ENCODE measurements at places on chromosomes 1 and 21.

GRCh38 chr1:180184041-180184440, 29.4 kb downstream of the QSOX1 start:
- no peak for DNase-seq

DNA sequence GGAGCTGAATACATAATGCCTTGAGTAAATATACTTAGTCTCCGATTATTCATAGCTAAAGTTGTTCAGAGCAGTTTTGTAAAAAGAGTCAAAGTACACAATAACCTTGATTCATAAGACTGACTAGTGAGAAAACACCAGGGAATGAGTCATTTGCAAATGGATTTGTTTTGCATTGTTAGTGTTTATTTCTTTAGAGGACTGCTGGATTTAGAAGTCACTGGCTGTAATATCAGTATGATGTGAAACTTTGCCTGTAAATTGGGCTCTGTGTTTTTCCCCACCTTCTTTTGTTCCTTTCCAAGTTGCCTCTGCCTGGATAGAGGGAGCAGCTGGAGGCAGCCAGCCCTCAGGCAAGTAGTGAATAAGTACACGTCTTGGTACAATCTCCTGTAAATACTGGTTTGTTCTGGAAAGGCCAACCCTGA, 474.7 kb downstream of the NUF2 start:
- DNase-seq, result peak; percentile 42

GRCh38 chr1:10625076-10625475, 150.3 kb downstream of the PEX14 start:
- DNase-seq, result no peak

GRCh38 chr1:16153999-16154673, 1.7 kb downstream of the EPHA2 start:
- no peak for DNase-seq

DNA sequence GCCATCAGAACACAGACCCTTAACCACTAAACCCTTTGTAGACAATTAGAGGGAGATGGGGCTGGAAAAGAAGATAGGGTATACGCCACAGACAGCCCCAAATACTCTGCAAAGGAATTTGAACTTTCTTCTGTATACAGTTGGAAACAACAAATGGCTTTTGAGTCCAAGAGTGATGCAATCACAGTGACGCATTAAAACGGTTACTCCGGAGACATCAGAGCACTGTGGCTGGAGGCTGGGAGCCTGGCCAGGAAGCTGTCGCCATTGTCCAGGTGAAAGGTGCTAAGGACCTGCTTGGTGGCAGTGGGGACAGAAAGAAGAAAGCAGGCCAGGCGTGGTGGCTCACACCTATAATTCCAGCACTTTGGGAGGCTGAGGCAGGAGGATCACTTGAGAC, 4.2 kb downstream of the FLAD1 start:
- no peak for DNase-seq

DNA sequence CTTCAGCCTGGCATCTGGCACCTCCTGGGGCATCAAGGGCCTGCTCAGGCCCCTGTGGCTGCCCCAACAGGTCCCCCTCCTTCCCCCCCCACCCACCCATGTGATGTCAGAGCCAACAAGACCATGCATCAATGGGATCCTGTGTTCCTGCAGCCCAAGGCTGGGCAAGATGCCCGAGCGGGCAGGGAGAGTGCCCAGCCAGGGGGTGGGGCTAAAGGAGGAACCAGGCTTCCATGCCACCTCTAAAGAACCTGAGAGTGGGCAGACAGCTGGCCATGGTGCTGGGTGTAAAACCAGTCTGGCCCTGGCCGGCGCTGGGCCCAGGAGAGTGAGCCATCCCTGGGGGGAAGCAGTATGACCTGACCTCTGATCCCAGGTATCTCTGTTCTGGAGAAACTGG, 7.6 kb downstream of the COL16A1 start:
- no peak for DNase-seq

DNA sequence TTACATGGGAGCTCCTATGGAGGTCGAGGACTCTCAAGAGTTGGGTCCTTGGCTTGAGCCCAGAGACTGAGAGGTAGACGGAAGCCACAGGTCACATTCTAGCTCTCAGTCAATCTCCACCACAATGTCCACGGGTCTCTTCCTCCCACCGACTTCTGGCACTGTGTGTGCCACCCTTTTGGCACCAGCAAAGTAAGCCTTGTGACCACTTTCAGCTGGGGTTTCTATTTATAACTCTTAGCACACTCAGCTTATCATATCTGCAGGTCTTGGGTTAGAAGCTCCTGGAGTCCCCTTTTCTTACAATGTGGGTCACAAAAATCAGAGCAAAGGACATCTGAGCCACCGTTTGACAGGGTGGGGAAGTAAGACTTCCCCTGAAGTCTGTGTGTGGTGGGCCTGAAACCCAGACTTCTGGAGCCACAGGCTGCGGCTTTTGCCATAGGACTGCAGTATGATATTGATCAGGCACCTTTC, 28.3 kb downstream of the NCMAP start:
- no peak for DNase-seq

GRCh38 chr1:226657895-226658545, 81.1 kb downstream of the ITPKB start:
- DNase-seq, result no peak

DNA sequence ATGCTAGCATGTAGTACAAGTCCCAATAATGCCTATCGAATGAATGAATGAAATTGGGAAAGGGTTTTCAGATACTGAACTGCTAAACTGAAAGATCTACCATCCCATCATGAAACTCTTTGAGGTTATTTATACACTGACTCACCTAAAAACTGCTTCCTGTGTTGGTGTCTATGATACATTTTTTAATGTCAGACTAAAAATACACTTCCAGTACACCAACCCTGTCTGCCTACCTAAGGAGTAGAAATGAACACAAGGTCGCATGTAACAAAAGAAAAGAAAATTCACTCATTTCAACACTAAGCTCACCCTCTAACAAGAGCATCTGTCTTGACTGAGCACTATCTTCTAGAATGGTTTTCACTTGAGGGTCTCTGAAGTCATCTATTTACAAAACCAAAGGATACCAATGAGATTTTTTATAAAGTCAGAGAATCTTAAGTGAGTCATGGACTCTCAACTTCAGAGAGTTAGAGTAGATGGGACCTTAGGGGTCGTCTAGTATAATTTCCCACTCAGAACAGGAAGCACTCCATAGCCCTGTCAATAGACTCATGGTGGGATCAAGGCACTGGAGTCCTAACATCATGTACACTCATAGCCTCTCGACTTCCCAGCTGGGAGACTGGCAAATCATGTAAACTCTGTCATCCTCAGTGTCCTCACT, 53.4 kb downstream of the WLS start:
- DNase-seq, result no peak

GRCh38 chr21:41711416-41712007, 55.3 kb downstream of the RIPK4 start:
- peak; percentile 3 for DNase-seq

DNA sequence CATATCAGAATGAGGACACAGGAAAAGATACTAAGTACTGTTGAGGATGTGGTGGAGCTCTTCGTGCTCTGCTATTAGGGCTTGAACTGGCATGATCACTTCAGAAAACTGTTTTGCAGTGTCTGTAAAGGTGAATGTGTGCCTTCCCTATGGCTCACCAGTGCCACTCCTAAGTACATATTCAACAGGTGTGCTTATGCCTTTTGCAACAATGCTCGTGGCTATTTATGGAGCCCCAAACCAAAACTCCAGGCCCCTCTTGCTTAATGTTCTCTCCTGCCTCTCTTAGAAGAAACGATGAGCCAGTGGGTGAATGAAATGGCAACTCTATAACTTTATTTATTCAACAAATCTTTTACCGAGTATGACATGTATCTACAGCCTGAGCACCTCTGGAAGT, 70.2 kb downstream of the TAS1R2 start:
- DNase-seq, result no peak

GRCh38 chr1:98294127-98294526, 367.4 kb upstream of the SNX7 start:
- no peak for DNase-seq

GRCh38 chr1:182996816-182997215, 26.4 kb upstream of the LAMC1 start:
- DNase-seq, result no peak

GRCh38 chr1:170590921-170591705, 59.1 kb downstream of the GORAB start:
- no peak for DNase-seq

GRCh38 chr1:89808441-89809117, 12.3 kb upstream of the LRRC8D start:
- DNase-seq, result peak; percentile 96

GRCh38 chr1:178020968-178021640, 51.2 kb upstream of the SEC16B start:
- DNase-seq, result no peak

- no peak for DNase-seq
These were observed 1.4 kb upstream of the GSTM4 start for GRCh38 chr1:109654519-109654918.

- no peak for DNase-seq
These were observed 394.6 kb downstream of the LRRIQ3 start for GRCh38 chr1:73803380-73803779.

- DNase-seq, result peak; percentile 41
These were observed 30.3 kb upstream of the FAM78B start for GRCh38 chr1:166197141-166197540.
